ENCODE measurements at places on chromosomes 1 and 21. TPM values are rescaled to one million over a fixed set of nuclear protein-coding genes. Genes with fewer than 3 reads are reported as not detected.

DNA sequence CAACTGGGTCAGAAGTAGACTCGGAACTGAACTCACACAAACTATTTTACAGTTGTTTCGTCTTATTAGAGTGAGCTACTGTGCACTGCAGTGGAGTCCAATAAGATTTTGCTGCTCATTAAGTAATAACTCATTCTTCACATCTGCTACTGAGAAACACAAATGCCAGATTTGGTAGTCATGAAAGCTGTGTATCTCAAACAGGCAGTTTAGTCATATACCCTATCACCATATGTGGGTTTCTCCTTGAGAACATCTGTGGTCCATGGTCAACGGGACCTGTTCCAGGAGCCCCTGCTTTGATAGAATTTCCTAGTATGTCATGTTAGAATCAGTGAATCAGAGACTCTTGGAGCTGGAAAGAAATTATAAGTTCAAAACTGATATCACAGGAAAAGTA lies 60.4 kb downstream of the ALG14 start:
- no peak for DNase-seq

DNA sequence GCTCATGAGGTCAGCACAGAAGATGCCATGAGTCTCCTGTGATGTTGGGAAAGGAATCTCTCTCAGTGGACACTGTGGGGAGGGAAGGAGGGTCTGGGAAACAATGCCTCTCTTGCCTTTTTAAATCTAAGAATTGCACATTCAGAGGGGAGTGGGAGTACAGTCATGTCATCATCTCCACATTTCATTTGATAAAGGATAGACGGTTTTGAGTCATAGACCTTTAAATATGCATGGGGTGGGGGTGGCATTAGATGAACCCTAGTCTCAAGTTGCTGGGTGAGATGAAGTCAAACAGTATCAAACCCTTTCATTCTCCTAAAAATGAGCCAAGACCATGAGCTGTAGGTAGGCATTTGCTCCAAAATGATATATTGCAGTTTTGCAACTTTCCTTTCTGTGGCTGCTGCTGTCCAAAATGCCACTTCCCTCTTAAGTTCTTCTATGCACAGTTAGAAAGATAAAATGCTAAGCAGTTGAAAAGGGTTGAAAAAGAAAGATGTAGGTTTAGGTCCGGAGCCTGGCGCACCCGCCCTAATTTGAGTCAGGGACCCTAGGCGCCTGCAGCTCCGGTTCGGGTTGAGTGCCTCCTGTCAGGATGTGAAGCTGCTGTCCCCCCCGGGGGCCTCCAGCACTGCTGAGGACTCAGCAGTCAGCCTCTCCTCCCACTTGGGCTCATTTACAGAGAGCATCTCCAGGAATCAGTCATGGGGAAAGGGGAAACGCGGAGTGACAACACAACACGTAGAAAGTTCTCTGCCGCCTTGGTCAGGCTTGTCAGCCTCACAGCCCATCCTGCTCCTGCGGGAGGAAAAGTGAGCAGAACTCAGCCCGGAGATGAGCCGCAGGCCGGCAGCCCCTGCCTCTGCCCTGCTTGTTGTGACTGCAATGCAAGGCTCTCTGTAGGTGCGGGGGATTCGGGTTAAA lies 479.3 kb upstream of the RUNX1 start:
- peak; percentile 18 for DNase-seq

The OR2T4 gene
- not detected for total RNA-seq

The TIAM1 gene
- total RNA-seq, result 2.2 TPM

- DNase-seq, result no peak
Observed at GRCh38 chr1:243831463-243831862, 18.6 kb downstream of the AKT3 start.

- no peak for DNase-seq
Observed at GRCh38 chr1:156387870-156388173, 18.8 kb downstream of the RHBG start.

DNA sequence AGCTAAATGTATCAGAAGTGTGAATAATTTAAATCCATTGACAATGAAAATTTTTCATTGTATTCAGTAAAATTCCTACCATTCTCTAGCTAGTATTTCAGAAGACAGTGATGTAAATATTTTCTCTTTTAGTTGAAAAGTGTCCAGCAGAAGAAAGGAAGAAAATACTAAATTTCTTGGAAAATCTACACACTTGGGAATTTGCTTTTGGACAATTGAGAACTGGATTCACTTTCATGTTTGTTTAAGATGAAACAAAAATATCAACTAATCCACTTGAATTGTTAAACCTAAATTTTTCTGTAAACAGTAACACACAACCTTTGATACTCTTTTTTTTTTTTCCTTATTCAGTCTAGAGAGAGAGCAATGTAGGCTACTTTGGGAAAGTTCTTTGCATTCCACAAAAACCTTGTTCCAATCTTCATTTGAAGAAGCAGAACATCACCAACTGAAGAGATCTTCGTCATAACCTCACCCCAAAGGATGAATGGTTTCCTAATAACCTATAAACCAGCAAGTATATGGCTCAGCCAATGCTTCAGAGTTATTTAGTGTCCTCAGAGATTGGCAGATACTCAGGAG lies 155.1 kb upstream of the GORAB start:
- no peak for DNase-seq

GRCh38 chr21:45098867-45099266 lies 24.5 kb downstream of the ADARB1 start:
- no peak for DNase-seq

The THEM5 gene
- not detected for total RNA-seq

DNA sequence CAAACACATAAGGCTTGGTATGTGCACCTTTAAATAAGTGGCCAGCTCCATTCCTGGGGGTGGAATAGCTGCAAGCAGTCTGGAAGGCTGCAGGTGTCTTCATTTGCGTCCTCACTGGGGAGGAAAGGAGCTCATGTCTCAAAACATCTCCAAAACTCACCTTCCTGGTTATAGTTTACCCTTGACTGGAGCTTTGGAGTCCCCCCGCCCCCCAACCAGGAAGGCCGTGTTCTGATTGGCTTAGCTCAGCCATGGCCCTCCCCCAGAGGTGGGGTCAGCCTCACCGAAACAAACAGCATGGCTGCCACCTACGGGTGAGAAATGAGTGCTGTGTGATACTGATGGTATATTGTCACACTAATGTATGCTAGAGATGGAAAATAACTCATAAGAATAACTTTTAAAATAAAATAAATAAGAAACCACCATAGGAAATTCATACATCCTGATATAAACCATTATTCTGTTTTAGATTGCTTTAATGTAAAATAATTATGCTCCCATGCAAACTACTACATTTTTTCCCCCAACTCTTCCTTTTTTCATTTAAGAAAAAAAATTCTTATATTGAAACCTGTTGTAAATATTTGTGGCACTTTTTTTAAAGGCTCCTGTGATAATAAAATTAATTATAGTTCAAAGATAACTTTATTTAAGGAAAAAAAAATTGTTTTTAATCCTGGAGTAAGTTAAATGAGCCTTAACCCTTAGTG lies 90.8 kb downstream of the ZP4 start:
- DNase-seq, result peak; percentile 86

The FGR gene
- total RNA-seq, result not detected

The GPR153 gene
- 5.0 TPM for total RNA-seq

DNA sequence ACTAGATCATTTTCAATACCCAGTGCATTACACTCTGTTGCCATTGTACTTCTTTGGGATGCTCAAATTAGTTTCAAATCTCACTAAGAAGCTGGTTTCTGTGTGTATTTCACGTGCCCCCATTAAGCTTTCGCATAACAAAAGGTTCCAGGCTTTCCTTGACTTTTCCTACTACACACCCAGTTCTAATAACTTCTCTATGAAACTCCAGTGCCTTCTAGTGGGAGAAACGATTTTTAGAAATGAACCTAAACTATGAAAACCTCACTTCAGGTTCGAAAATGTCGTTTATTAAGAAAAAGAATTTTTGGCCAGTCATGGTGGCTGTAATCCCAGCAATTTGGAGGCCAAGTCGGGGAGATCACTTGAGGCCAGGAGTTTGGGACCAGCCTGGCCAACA lies 2.8 kb downstream of the CFHR4 start:
- no peak for DNase-seq

DNA sequence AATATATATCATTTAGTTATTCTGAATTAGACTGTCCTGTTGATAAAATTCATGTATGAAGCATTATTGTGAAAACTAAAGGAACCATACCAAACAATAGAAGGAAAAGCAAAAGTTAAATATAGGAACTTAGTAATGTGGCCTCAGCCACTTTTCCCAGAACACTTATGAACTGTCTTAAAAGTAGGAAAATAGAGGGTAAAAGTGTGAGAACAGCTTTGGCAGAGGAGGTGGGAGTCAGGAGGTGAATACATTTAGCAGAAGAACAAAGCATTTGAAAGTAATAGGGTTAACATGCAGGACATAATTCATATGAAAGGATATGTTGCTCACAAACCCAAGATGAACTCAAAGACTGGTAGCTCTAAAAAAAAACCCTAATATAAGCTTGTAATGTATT lies 121.9 kb downstream of the KCNT2 start:
- DNase-seq, result no peak

The NBPF20 gene
- 0.52 TPM for total RNA-seq
